HFFc6 (cell line): ENCODE measurements at places on chromosomes 5 and 9. TPM values are rescaled to one million over a fixed set of nuclear protein-coding genes. Genes with fewer than 3 reads are reported as not detected.
A peak's percentile ranks its signal among the peaks of the same experiment; 100 is the strongest.

DNA sequence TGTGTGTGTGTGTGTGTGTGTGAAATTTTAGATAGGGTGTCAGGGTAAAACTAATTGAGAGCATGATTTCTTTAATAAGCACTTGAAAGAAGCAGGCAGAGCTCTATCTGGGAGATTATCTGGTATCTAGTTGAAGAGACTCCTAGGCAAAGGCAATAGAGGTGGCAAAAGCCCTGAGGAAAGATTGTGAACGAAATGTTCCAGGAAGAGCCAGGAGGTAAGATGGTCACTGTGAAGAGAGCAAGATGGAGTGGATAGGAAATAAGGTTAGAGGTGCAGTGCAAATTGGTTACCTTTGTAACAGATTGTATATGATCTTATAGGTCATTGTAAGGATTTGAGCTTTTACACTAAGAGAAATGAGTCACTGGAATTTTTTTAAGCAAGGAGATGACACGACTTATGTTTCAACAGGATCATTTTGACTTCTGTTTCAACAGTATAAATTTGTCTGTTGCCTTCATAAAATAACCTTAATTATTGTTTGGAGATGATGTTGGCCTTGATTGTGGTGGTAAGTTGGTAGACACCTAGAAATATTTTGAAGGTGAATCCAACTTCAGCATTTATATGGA lies 239.6 kb downstream of the PARP8 start:
- no peak for DNase-seq
- H3K4me3 ChIP-seq, result no peak overlapping the region
- no peaks in the 10 kb centered on the region for H3K36me3 ChIP-seq

DNA sequence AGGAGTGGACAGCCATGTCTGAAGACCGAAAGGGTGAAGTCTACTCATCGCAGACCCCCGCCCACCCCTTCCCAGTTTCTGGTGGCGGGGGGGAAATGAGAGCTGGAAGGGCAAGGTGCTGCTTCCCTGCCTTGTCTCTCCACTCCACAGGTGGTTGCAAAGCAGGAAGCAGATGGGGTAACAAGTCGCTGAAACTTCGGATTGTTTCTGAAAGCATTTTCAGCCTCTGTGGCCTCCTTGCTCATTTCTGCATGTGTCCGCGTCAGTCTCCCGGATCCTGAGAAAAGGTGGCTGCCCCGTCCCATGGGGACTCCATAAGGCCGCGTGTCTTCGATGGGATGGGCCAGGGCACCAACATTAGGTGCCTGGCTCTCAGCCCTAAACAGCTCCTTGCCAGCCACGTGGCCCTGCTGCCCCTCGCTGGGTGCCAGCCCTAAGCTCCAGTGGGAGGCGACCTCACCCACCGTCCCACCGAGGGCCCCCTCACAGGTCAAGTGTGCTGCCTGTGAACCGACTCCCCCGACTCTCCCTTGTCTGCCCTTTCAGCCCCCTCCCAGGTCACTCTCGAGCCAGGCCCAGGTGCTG lies 971 bp downstream of the PHYKPL start:
- peaks cover 5% of the 10 kb centered on the region for H3K27me3 ChIP-seq
- H3K27ac ChIP-seq, result peak overlapping the region; percentile 83
- no peak for DNase-seq
- H3K36me3 ChIP-seq, result peaks cover 44% of the 10 kb centered on the region
- peaks cover 39% of the 10 kb centered on the region for H3K4me1 ChIP-seq

DNA sequence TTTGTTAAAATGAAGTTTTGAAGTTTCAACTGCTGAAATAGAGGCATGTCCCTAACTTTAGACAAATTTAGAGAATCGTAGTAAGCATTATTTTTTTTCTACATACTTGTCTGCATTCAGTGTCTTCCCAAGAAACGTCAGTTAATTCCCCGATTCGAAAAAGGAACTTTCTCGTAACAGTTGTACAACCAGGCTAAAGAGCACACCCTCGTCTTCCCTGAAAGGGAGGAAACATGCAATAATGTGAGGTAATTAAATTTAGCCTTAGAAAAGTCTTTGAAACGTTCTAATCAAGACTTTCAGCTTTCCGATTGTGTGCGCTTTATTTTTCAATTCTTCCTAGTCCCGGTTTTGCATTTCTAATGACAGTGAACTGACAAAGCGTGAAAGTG lies 374 bp upstream of the SLC1A3 start:
- peaks cover 17% of the 10 kb centered on the region for H3K27me3 ChIP-seq
- peaks cover 33% of the 10 kb centered on the region for H3K4me1 ChIP-seq
- no peak for DNase-seq
- peak overlapping the region; percentile 29 for H3K27ac ChIP-seq

TMEM8B gene
- total RNA-seq, result 9.9 to 12.0 TPM (median 10.4 TPM) in 3 replicates
